ENCODE measurements at places on chromosomes 16 and 17. TPM values are rescaled to one million over a fixed set of nuclear protein-coding genes. Genes with fewer than 3 reads are reported as not detected.

- DNase-seq, result no peak
Measured at GRCh38 chr17:68981288-68981687, 26.1 kb upstream of the ABCA8 start.

- no peak for DNase-seq
Measured at GRCh38 chr16:23124315-23124714, 24.9 kb downstream of the USP31 start.

DNA sequence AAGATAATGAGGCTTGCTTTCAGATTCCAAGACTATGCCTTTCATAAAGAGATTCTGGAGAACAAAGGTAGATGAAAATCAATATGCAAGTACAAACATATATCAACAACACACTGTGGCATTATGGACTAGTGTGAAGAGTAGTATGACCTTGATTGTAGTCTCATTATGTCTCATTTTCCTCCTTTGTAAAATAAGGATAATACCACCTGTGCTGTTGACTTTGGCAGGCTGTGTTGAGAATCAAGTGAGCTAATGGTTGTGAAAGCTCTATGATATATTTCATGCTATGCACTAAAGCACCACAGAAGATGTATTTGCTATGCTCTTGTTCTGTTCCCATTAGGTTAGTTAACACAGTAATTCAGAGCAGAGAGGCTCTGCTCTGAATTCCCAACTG, 78.5 kb upstream of the NACA2 start:
- no peak for DNase-seq

Gene ITGAD
- not detected for polyA plus RNA-seq

DNA sequence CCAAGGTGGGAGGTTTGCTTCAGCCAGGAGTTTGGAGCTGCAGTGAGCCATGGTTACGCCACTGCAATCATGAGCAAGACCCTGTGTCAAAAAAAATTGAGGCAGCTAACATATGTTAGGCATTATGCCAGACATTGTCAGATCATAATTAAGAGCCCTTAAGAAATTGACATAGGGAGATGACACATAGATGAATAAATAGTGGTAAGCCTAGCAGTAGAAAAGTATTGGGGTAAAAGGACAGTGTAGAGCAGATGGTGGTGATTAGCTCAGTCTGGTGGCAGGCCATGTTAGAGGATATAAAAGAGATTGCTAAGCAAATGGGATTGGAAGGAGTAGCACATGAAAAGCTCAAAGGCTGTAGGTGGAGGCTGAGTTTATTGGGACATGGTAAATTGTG, 22.6 kb downstream of the SRCAP start:
- DNase-seq, result no peak

Gene CTF1
- 0.24 TPM for polyA plus RNA-seq

DNA sequence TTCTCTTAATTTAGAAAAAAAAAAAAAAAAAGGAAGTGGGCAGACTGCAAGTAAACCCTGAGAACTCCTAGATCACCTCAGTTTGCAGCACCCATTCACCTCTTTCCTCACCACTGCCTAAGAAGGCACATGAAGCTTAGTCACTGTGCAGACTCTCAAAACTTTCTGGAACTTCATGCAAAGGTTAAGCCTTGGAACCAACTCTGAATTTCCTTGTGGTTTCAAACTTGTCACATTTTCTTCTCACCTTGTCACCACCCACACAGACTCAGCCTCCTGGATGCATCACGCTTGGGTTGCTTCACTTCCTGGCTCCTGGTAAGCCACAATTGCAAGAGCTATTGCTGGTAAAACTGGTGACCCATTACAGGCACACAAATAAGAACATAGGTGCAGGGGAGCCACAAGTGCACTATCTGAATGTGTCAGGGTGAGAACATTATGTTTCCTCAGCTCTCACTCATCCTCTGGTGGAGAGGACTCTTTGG, 15.0 kb upstream of the CPD start:
- no peak for DNase-seq

DNA sequence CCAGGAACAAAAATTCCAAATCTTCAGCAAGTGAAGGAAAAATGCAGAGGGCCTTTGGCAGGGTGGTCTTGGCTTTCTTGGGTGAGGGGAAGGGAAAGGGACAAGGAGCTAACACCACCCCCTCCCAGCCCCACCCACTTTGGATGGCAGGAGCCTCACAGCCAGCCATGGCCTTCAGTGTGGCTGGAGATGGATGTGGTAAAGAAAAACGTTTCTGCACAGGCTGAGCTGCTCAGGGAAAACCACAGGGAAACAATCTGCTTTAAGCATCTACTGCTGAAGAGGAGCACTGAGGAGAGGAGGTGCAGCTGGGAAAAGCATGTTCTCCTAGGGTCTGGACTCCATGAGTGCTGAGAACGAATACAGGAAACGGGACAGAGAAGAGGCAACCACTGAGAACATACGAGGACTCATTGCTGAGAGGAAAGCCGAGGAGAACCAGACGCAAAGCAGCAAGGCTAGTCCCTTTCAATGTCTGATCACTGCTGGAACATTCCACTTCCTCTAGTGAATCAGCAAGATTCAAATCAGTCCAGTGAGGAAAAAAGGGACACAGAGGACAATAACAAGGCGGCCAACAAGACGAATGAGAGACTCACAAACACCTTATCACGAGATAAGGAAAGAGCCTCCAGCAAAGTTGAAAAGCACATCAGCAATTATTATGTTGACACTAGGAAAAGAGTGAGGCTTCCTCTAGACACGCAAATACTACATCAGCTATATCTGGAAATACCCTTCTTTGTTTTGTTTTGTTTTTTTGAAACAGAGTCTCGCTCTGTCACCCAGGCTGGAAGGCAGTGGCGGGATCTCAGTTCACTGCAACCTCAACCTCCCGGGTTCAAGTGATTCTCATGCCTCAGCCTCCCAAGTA, 41.7 kb downstream of the ZZEF1 start:
- no peak for DNase-seq

GRCh38 chr16:79571903-79572535, 28.5 kb downstream of the MAF start:
- DNase-seq, result peak; percentile 15

Gene GUCY2D
- polyA plus RNA-seq, result 0.08 TPM

DNA sequence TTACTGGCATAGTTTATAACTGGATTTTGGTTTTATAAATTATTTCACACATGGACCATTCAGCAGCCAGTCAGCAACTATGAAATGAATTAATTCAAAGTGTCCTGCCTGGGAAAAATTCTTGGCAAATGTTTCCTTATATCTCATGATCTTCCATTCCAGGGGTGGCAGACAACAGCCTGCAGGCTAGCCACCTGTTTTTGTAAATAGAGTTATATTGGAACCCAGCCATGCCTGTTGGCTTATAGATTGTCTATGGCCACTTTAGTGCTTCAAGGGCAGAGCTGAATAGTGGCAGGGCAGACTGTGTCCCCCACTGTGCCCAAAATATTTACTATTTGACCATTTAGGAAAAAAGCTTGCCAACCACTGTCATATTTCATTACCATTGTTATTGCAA, 613.7 kb downstream of the TMEM114 start:
- DNase-seq, result no peak

- DNase-seq, result peak; percentile 82
Measured at GRCh38 chr16:70453892-70454221, 538 bp upstream of the FCSK start.

DNA sequence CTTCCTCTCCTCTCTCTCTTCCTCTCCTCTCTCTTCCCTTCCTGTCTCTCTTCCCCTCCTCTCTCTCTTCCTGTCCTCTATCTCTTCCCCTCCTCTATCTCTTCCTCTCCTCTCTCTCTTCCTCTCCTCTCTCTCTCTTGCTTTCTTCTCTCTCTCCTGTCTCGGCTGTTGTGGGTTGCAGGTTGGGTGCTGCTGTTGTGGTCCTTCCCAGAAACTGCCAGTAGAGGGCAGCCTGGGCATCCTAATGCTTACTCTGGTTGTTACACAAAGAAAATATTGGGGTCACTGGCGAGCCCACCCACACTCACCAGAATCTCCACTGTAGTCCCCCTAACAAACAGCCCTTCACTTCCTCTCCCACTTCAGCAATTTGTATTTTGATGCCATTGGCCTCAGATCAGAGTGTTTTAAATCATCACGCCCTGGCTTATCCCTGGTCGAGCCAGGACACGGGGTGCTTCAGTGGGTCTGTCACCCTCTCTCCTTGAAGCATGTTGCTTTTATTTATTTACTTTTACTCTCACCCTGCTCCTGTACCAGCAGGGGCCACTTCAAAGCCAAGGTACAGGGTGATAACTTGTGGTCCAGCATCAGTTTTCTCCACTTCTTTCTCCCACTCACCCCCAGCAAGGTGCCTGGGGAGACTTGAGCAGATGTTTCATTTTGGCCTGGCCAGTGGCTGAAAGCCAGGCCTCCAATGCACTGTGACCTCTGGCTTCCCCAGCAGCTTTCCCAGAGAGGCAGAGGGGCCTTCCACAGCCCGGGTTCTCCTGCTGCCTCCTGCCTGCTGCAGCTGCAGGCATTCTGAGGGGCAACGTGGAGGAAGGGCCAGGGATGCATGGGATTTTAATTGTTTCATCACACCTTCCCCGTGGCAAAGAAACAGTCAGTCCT, 4.7 kb upstream of the MMP15 start:
- DNase-seq, result peak; percentile 74

DNA sequence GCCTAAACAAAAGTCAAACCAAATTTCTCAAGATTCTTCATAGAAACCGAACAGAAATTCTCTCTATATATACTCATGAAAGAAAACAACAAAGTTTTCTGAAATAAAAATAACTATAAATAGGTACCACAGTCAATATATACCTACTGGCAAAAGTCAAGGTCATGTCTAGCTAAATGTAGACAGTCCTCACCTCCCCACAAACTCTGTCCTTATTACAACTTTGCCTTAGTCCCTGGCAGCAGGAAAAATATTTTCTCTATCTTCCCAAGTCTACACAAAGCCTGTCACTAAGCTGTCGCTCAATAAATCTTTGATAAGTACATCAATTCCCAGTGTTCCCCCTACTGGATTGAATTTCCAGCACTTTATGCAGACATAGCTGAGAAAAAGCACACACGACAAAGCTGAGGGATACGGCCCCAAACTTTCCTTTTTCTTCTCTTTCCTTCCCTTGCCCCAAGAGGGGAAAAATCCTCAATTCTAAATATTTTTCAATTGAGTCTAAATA, 2.7 kb downstream of the CFAP20 start:
- DNase-seq, result no peak

Measured in GM23338 (cell line).